SW 1271 (cell line): ENCODE measurements at places on chromosomes 4 and X.

- no peak for DNase-seq
Observed at GRCh38 chr4:8710946-8711345, 118.4 kb downstream of the CPZ start.

- no peak for DNase-seq
Observed at GRCh38 chr4:140028676-140029517, 125.1 kb downstream of the MAML3 start.

- no peak for DNase-seq
Observed at GRCh38 chr4:69051576-69051943, 44.7 kb upstream of the UGT2B7 start.

GRCh38 chr4:14404730-14405129, 597.6 kb upstream of the CPEB2 start:
- no peak for DNase-seq

GRCh38 chr4:165905405-165906027, 32.5 kb downstream of the TLL1 start:
- no peak for DNase-seq

DNA sequence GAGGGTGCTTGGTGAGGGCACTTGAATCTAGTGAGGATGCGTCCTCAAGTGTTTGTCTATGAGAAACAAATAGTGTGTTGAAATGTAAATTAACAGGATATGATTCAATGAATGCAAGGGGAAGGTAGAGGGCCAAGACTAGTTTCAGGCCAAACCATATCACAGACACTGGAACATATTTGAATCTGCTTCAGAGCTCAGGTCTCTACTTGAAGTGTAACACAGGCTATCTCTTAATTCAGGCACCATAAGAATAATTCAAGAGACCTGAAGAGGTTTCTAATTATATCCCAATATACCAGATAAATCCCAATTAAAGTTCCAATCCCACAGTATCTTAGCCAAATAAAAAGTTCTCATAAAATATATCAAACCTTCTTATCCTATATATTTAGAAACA, 146.5 kb upstream of the INTU start:
- no peak for DNase-seq

DNA sequence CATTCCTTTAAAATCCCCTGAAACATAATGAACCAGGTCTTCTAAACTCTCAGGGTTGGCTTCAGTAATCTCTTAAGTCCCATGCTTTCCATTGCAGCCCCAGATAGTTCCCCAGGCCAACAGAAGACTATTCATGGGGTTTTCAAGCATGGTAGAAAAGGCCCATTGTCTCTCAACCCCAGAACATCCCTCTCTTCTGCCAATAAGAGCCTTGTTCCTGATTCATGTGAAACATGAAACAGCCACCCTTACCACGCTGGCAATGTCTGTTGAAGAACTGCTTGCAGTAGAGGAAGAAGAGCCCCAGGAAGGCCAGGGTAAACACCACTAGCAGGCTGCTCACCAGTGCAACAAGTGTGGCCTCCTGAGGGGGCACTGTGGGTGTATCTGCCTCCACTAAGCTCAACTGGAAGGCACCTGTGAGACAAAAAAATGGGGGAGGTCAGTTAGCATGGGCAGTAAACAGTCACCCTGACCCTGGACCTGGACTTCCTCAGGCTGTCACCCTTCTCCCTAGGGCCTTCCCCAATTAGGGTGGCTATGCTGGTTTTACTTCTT, 36.4 kb downstream of the EDA2R start:
- DNase-seq, result no peak

DNA sequence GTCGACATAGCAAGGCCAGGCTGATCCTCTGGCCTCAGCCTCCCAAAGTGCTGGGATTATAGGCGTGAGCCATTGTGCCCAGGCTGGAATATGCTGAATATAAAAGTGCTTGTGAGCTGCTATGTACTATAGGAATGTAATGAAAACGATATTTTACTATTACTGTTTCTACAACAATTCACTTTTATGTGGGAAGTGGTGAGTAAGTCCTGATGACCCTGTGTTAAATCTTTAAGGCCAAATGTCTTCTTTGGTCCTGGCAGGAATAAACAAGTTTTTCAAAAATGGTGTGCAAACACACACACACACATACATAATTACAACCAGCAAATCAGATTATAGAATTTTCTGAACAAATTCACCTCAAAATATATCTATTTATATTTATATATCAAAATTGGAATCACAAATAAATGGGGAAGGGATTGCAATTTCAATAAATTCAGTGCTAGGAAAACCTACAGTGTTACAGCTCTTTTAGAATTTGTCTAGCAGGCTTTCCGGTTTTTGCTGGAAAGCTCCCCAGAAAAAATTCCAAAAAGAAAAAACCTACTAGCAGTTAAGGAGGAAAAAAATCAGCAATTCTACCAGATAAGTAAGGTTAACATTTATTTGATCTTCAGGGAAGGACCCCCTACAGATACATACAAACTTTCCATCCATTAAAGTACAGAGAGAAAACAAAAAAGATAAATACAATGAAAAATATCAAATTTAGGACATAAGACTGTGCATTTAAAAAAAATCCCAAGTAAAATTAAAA, 17.9 kb downstream of the SMIM14 start:
- DNase-seq, result no peak

GRCh38 chr4:145289403-145290076, 109.2 kb upstream of the OTUD4 start:
- DNase-seq, result no peak

DNA sequence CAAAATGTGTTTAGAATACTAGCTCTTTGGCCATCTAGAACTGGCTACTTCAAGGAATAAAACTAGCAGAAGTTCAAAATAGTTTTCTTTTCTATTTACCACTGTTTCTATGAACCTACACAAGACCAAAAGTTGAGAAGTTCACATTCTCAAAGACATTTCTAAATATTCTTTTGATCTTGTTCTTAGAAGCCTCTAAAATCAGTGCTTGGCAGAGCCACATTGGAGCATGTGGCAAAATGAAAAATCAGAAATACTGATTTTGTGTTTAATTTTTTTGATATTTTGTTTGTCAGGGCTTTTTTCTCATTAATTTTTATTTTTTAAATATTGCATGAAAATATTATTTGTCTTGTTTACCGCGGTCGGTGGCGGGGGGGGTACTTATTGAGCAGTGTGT, 853.8 kb upstream of the INTU start:
- DNase-seq, result no peak
